ENCODE measurements at places on chromosomes 1 and 21.

DNA sequence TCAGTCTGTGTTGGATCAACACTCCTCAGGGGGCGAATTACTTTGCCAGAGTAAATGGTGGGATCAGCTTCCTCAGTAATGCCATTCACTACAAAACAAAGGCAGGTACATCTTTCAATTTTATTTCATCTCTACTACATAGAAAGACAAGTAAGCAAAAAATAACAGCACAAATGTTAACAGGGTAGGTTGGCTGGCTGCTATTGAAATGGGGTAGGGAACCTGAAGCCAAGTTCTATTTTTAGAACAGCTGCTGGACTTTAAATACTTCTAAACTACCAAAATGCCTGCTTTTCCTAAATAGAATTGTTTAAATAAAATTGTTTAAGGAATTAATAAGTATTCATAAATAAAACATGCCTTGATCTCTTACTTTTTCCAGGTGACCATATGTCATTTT lies 7.3 kb upstream of the NRAS start:
- DNase-seq: no peak

- no peak for DNase-seq
These were observed 55.1 kb downstream of the LRIG2 start for GRCh38 chr1:113128116-113128515.

GRCh38 chr21:34696121-34696520 lies 27.3 kb downstream of the CLIC6 start:
- DNase-seq: no peak

- peak; percentile 52 for DNase-seq
These were observed 689.9 kb downstream of the MATN1 start for GRCh38 chr1:30033256-30034104.

DNA sequence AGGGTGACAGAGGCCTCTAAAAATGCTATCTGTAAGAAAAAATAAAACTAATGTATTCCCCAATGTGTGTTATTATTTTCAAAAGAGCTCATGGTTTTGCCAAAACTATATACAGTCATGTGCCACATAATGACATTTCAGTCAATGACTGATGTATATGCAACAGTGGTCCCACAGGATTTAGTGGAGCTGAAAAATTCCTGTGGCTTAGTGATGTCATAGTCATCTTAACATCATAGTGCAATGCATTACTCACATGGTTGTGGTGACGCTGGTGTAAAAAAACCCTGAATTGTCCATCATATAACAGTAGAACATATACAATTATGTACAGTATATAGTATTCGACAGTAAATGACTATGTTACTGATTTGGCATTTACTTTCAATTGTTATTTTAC lies 172.4 kb downstream of the CACNA1E start:
- DNase-seq: no peak

DNA sequence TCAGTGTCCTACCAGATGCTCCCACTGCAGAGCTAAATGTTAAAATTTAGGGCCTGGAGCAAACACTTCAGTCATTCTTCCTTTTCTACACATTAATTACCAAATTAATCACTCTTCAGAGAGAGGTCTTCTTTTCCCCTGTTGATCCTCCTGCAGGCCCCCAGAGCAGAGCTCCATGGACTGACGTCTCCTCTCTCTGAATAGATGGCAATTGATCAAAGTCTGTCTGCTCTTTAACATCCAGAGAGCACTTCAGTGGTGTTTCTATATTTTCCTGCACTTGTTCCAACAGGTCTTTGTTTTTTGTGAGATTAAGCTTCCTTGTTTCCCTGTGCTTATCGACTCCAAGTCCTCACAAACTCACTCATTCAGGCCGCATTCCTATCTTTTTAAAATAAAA lies 239.3 kb downstream of the SIPA1L2 start:
- no peak for DNase-seq

GRCh38 chr21:41759926-41760325 lies 6.9 kb downstream of the RIPK4 start:
- no peak for DNase-seq

GRCh38 chr1:67534627-67535065 lies 104.4 kb upstream of the SERBP1 start:
- DNase-seq: no peak

DNA sequence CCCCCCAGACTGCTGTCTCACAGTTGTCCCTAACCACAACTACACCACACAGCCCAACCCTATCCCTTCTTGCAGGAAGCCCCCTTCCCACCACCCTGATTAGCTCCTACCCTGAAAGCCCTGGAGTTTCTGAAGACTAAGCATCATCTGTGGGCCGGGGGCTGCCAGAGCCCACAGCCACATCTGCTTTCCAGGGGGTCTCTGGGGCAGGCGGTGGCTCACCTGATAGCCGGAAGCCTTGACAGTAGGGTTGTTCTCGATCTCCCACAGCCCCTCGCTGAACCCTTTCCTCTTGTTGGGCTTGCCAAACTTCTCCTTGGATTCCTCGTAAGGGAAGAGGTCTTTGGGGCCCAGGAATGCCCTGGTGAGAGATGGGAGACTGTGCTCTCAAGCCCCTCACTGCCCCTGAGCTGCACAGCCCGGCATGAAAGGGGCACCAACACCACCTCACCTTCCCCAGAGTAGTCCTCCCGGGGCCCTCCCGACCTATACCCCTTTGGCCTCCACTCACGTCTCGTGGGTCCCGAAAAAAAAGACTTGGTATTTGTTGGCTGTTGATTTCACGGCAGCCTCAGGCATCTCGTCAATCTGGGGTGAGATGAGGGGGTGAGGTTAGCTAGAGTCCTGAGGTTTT lies 4.0 kb upstream of the MRPL24 start:
- no peak for DNase-seq

GRCh38 chr1:46084553-46085451 lies 47.6 kb downstream of the PIK3R3 start:
- no peak for DNase-seq

DNA sequence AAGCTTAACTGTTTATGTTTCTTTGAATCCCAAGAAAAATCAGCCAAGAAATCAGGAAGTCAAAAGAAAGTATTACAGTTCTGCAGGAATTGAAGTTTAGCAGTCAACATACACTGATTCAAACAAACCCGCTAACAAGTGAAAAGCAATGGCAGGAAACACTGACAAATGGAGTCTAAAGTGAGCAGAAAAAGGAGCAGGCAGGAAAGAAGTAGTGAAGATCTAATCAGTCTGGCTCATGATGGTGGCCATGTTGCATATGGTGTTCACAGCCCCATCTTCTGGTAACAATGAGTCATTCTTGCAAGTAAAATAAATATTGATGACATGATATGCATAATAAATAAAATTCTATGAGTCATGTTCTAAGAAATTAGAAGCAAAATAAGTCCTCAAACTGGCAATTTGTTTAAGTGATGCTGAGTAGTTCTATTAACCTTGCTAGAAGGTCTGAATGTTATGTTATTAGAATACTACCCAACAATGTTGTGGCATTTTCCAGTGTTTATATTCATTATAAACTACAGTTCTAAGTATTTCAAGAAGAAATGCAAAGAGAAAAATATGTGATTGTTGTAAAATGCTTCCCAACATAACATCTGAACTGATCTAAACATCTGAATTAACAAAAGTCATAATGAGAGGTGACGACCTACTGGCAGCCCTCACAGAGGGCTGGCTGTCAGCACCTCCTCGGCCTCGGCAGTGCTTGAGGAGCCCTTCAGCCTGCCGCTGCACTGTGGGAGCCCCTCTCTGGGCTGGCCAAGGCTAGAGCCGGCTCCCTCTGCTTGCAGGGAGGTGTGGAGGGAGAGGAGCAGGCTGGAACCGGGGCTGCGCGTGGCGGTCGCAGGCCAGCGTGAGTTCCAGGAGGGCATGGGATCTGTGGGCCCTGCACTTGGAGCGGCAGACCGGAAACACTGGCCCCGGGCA lies 5.7 kb upstream of the ACBD6 start:
- DNase-seq: no peak

- no peak for DNase-seq
These were observed 706 bp downstream of the C21orf91 start for GRCh38 chr21:17818186-17819113.

DNA sequence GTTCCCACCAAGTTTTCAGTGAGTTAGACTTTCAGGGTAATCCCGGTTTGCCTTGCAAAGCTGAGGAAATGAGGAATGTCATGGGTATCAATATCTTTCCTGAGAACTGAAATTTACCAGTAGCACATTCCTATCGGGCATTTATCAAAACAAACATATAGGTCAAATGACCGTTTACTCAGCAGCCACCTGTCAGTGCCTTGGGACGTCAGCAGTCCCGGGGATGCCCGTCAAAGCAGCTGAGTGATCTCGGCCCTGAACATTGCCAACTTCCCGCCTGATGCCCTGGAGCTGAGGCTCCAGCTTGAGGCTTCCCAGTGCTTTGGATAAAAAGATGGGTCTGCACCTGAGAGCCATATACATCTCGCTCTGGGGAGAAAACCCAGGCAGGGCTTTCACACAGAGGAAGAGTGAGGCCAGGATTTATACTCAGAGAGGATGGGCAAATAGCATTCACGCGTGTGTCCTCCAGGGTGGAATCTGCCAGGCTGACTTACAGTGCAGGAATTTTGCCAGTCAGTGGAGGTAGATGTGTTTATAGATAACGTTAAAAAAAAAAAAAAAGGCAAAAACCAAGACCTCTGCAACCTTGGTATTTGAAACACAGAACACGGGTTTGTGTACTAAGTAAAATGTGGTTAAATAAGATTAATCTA lies 435.7 kb upstream of the VAMP3 start:
- no peak for DNase-seq

GRCh38 chr1:79197421-79197820 lies 190.9 kb upstream of the ADGRL4 start:
- no peak for DNase-seq

DNA sequence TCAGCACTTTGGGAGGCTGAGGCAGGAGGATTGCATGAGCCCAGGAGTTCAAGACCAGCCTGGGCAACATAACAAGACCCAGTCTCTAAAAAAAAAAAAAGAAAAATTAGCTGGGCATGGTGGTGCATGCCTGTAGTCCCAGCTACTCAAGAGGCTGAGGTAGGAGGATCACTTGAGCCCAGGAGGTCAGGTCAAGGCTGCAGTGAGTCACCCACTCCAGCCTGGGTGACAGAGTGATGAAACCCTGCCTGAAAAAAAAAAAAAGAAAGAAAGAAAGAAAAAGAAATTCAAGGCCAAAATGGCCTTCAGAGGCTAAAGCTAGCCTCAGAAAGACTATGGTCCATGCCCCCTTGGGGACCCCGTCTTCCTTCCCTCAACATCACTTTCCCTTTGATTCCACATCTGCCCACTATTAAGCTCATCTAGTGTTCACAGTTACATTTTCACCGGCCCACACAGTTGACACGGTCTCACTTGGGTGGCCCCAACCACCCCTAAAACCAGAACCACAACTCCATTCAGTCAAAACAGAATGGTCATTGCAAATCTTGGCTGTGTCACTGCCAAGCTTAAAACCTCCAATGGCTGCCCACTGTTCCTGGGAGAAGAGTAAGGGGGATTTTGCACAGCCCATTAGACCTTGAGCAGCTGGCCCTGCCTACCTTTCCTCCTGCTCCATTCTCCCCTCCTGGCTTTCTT lies 2.1 kb upstream of the CAPN8 start:
- no peak for DNase-seq

DNA sequence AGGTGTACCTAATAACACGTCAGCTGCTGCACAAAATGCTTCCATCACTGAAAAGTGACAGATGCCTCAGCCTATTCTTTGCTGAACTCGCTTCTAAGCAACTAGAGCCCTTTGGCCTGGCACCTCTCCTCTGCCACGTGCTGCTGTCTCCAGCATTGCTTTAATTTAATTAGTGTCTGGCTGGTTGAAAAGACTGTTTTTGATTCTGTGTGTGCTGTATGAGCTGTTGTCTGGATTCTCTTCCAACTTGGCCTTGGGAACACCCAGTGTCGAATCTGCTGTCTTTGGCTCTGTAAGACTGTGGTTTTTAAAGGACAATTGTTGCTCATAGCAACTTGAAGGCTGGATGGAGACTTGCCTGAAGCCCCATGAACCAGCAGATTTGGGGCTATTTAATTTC lies 109.5 kb downstream of the PSMG1 start:
- DNase-seq: no peak

GRCh38 chr1:241591317-241591716 lies 48.9 kb downstream of the CHML start:
- DNase-seq: no peak

- no peak for DNase-seq
These were observed 7.6 kb upstream of the CPT2 start for GRCh38 chr1:53189061-53189460.

DNA sequence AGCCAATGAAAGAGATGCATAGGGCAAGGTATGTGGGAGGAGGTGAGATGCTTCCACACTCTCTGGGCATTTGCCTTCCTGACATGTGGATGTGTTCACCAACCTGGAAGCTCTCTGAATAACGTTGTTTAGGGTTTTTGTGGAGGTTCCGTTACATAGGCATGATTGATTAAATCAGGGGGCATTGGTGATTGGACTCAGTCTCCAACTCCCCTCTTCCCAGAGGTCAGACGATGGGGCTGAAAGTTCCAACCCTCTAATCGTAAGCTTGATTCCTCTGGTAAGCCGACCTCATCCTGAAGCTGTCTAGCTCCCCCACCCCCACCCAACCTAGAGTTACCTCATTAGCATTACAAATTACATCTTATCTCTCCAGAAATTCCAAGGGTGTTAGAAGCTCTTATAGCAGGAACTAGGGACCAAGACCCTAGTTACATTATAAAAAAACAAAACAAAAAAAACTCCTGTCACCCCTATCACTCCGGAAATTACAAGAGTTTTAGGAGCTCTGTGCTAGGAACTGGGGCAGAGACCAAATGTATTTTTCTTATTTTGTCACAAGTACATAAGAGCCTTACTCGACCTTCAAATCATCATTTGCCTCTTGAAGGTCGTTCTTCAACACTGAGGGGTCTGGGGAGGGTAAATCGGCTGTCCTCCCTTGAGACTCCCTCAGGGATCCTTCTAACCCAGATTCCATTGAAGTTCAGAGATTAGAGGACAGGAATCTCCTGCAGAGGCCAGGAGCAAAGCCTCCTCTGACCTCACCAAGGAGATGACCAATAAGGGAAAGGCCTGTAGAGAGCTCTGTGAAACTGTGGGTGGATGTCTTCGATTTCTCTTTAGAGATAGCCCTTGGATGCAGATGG lies 58.2 kb downstream of the DNTTIP2 start:
- no peak for DNase-seq

DNA sequence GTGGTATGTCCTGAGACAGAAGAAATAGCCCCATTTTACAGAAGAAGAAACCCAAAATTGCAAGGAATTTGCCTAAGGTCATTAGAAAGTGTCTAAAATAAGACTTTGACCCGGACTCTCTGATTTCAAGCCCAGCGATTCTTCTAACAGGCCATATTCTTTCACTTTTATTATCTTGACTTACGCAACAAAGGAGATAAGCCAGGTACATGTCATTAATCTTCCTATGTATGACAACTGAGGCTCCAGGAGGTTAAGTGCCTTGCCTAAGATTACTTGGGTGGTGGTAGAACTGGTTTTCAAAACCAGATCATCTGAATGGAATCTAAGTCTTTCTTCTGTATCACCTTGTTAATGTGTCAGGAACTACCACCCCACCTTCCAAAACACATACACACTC lies 124.3 kb downstream of the PBX1 start:
- no peak for DNase-seq

DNA sequence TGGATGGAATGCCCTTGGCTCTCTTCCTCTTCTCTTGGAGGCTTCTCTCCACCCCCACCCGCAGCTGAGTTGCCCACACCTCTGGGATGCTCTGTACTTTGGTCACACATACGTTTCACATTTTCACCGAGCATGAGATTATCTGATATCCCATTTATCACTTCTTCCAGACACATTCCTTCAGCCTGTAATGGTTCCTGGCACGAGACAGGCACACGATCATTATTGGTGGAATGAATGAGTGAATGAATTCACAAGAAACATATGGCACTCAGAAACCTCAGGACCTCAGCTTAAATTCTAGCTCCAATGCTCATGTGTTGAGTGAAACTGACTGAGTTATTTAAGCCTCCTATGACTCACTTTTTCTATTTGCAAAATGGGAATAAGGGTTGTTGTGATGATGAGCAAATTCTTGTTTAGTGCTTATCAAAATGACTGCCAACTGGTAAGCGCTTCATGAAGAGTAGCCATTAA lies 242.7 kb upstream of the JUN start:
- DNase-seq: no peak

Data from right atrium auricular region (tissue), 2 donors.